Skeletal muscle cell (primary cell): ENCODE measurements at places on chromosomes 5 and 9.

- peak; percentile 96 for DNase-seq
Measured at GRCh38 chr9:95092262-95093072, 225.0 kb downstream of the FANCC start.

- no peak for DNase-seq
Measured at GRCh38 chr5:161385027-161385426, 161.5 kb downstream of the GABRB2 start.

- peak; percentile 1 for DNase-seq
Measured at GRCh38 chr5:105754056-105754455, 1916.7 kb downstream of the EFNA5 start.

- no peak for DNase-seq
Measured at GRCh38 chr5:172534229-172535107, 80.1 kb upstream of the SH3PXD2B start.

DNA sequence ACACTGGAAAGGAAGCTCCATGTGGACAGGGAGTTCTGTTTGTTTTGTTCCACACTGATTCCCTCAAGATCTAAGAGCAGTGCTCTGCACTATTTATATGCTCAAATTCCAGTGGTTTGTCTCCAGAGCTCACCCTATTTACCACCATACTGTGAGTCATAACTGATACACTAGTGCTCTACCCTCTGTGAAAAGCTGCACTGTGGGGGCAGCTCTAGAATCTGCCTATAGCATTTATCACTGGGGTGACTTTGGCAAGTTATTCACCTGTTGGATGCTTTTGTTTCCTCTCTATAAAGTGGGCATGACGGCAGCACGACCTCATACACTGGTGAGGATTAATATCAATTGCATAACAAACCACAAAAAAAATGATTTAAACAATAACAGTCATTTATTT is 307.8 kb downstream of the NR2F1-AS1 start:
- peak; percentile 33 for DNase-seq

- peak; percentile 67 for DNase-seq
Measured at GRCh38 chr5:135269931-135270421, 129.1 kb downstream of the MACROH2A1 start.

DNA sequence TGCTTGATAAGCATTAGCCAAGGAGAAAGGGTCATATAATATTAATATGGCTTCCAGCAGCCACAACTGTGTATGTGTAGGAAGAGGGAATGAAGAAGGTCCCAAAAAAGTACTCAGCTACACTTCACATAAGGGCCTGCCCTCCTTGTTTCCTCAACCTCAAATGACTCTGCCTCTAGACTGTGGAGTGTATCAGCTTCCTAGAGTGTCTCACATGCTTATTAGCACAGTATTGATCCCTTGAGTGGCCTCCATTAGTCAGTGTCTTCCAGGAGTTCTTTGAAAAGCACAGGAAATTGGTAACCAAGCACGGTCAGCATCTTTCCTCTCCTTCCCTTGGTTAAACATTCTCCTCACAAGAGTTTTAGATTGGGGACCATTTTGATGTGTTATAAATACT is 190.4 kb upstream of the ATP10B start:
- no peak for DNase-seq

- DNase-seq: no peak
Measured at GRCh38 chr9:38415856-38416255, 8.4 kb downstream of the IGFBPL1 start.

- no peak for DNase-seq
Measured at GRCh38 chr9:120619751-120620655, 40.0 kb upstream of the CDK5RAP2 start.

- no peak for DNase-seq
Measured at GRCh38 chr9:27838876-27839275, 265.6 kb upstream of the C9orf72 start.

DNA sequence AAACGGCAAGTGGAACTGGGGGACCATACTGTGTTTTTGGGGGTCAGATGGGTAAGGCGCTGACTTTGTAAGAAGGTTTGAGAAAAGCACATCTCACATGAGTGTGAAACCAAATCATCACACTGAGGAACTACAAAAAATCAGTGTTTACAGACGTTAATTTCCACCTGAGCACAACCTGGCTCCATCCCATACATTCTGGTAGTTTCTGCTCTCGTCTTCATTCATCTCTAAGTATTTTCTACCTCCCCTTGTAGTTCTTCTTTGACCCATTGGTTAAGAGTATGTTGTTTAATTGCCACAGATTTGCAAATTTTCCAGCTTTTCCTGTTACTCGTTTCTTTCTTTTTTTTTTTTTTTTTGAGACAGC is 8.9 kb upstream of the DPP7 start:
- DNase-seq: no peak

DNA sequence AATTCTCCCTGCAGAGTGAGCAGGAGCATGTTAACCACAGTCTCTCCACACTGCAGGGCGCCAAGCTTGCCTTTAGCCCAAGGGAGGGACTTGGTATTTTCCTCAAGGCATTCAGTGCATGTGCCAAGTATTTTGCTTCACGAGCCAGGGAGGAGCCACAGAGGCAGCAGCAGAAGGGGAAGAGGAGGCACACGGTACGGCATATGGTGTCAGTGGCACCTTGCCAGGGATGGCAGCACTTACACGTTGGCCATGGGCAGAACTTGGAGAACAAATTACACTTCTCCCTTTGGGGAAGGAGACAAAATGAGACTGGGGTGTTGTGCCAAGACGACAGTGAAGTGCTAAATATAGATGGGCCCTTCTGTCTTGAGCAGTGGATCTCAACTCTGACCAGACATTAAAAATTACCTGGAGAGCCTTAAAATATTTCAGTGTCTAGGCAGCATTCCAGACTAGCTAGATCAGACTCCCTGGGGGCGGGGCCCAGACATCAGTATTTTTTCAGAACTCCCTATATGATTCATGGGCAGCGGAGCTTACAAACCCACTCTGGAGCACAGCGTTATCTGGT is 155.8 kb downstream of the DRD1 start:
- no peak for DNase-seq

DNA sequence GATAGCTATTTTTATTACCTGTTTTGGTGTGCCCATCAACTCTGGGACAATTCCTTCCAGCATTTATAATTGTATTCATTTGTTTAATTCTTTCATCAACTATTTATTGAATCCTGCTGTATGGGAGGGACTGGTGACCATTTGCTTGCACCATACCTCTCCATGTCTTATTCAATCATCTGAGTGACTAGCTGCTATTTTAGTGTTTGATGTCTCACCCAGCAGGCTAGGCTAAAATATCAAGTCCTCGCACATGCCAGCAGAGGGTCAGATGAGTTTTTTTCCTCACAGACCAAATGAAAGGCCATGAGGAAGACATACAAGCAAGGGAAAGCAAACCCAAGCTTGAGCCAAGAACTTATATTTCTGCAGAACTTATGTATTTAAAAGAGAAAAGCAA is 63.9 kb downstream of the CETN3 start:
- no peak for DNase-seq

GRCh38 chr5:50302815-50303490 is 138.1 kb downstream of the EMB start:
- peak; percentile 13 for DNase-seq

DNA sequence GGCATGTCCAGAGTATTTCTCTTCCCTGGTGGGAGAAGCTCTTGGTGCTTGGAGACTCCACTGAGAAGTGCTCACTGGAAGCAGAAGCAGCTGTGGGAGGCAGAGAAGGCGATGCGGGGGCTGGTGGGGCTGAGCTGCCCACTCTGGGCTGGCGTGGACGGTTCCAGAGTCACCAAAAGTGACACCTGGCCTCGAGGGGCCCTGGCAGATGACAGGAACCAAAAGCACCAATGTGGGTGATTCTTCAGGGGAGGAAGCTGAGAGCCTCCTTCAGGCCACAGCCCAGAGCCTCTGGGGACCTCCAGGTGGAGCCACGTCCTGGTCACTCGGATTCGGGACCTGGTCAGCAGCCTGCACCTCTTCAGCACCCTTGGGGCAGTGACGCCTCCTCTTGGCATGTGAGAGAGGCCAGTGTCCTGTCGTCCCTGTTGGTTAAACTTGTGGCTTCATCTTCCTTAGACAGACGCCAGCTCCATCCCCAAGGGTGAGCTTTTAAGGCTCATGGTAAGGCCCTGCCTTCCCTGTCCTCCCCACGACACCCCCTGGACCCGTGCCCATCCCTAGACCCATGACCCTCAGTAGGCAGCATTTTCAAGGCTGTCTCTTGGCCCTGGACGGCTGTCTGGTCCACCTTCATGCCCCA is 78.7 kb upstream of the IRX4 start:
- no peak for DNase-seq

DNA sequence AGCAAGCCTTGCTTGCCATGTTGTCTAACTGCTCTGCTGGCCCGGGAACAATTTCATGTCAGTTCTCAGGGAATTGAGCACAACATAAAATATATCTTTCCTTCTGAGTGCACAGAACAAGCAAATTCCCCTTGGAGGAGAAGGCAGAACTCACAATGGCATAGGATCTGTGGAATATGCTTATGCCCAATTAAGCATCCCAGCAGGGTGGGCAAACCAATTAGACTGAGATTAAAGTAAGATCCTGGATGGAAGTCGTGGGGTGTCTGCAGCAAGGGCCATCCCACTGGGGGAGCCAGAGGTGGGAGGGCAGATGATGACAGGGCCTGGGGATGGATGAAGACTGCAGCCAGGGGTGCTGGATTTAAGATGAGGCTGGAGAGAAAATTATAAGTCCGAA is 114.1 kb downstream of the BRINP1 start:
- no peak for DNase-seq

DNA sequence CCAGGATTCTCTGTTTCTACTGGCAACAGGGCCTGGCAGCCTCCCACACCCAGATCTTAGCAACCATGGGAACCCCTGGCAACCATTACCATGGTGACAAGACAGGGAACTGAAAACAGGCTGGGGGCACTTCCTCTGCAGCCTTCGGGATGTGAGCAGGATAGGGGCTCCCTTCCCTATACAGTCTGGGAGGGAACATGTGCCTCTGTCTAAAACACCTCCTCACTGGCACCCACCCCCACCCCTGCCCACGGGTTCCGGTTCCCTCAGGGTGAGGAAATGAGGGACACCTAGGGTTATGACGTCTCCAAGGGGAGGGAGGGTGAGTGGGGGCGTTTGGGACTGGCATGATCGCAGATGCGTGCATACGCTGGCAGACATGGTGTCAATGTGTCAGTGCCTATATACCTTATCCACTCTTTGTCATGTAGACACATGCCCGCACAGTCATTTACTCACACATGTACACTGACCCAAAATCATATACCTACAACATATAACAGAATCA is 3.0 kb upstream of the DNAJB5 start:
- DNase-seq: no peak

- no peak for DNase-seq
Measured at GRCh38 chr5:142740474-142741242, 29.5 kb upstream of the ARHGAP26 start.
